Fibroblast of the conjunctiva (primary cell): ENCODE measurements at places on chromosomes 13 and 19.
A peak's percentile ranks its signal among the peaks of the same experiment; 100 is the strongest.

DNA sequence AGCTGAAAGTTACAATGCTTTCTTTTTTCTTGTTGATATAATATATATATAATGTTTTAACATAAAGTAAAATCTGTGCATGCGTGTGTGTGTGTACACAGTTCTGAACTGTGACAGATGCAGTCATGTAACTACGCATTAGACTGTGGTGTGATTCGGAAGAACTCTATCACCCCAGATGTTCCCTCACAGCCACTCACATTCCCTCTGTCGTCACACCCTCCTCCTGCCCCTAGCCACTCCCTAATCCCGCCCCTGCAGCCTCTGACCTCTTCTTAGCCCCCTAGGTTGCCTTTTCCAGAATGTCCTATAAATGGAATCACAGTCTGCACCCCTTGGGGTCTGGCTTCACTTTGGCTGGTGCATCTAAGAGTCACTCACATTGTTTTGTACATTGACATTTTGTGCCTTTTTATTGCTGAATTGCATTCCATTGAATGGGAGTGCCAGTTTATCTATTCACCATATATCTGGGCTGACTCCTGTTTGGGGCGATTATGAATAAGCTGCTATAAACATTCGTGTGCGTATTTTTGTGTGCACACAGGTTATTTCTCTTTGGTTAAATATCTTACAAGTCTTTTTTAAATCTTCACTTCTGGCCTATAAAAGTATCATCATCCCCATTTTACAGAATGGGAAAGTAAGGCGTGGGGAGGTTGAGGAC, 20.4 kb downstream of the DHRS12 start:
- no peak for DNase-seq

DNA sequence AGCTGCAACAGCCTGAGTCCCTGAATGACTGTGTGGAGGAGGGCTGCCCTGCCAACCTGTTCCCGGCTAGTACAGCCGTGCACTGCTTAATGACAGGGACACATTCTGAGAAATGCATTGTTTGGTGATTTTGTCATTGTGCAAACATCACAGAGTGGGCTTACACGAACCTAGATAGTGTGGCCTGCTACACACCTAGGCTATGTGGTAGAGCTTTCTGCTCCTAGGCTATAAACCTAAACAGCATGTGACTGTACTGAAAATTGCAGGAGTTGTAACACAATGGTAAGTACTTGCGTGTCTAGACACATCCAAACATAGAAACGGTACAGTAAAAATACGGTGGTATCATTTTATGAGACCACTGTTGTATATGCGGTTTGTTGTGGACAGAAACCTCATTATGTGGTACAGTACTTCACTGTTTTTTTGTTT, 35.0 kb downstream of the VASP start:
- DNase-seq: no peak

DNA sequence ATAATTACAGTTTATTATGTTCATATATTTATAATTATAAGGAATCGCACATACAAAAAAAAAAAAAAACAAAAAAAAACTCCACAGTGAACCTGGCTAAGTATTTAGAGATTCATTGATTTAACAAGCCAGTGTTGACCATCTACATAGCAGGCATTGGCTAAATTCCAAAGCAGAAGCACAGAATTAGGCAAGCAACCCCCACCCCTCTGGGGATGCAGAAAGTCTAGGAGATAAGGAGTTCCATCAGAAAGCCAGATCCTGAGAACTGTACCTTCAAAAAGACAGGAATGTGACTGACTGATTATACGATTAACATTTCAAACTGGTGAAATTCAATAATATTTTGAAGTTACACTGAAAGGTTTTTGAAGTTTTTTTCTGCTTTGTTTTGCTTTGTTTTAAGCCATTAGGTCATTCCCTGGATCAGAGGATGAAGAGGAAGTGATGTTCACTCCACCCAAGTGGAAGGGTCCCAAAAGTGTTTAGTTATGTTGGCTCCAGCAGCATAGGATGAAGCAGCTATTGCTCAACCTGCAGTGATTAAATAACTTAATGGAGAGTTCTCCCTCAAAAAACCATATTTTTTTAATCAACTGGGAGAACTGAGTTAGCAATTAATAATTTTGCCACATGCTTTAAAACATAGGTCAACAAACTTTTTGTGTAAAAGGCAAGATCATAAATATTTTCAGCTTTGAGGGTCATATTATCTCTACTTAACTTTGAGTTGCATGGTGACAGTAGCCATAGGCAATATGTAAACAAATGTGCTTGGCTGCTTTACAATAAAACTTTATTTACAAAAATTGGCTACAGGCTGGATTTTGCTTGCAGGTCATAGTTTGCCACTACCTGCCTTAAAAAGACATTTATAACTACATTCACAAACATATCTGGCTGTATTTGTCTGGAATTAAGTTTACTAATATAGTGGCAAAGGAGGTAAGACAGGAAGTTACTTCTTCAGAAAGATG, 49.6 kb downstream of the DOCK9 start:
- DNase-seq: peak; percentile 90

- peak; percentile 27 for DNase-seq
Measured at GRCh38 chr19:18733196-18733647, 49.7 kb downstream of the CRTC1 start.

- DNase-seq: no peak
Measured at GRCh38 chr13:83311886-83312577, 570.2 kb downstream of the SLITRK1 start.

DNA sequence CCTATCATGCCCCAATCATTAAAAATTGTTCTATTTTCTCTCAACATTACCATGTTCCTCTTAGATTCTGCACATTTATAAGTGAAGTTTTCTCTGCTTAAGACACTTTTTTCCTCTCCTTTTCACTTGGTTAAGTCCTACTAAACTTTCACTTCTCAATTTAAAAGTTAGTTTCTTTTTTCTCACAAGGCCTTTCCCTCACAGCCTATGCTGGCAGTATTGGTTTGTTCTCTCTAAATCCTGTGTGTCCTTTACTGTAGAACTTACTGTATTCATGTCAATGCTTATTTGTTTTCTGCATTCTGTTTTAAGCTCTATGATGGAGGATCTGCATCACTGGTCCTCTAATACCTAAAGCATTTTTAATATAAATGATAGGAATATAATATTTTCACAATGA, 2816.6 kb downstream of the PCDH9 start:
- no peak for DNase-seq

- DNase-seq: no peak
Measured at GRCh38 chr13:20188667-20189553, 3.8 kb downstream of the GJB2 start.

DNA sequence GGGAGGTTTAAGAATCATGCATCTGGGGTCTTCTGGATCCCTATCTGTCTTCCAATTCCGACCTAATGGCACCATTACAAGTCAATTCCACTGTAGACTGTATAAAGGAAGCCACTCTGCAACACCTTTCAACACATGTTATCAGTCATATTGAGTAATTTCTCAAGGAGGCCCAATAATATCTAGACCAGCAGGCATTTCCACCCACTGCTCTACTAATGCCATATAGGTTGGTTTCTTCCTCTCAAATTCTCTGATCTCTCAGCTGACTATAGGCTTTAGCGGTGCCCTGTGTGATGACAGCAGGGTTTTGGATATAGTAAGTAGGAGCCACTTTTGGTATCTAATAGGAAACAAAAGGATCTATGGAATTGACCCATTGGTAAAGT, 12.4 kb upstream of the ITM2B start:
- DNase-seq: no peak

DNA sequence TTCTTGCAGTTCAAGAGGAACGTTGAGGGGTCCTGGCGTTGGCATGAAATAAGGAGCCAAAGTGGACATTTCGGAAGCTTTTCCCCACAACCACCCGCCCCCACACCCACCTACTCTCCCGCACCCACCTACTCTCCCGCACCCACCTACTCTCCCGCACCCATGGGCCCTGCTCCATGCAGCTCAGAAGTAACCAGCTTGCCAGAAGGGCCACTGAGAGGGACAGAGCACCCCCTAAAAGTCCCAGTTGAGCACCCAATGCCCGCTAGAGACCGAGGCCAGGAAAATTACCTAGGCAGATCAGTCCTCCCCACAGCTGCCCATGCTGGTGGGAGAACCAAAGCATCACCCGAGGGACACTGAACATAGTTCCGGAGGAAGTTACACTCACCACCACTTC, 11.8 kb downstream of the VSTM2B start:
- no peak for DNase-seq

DNA sequence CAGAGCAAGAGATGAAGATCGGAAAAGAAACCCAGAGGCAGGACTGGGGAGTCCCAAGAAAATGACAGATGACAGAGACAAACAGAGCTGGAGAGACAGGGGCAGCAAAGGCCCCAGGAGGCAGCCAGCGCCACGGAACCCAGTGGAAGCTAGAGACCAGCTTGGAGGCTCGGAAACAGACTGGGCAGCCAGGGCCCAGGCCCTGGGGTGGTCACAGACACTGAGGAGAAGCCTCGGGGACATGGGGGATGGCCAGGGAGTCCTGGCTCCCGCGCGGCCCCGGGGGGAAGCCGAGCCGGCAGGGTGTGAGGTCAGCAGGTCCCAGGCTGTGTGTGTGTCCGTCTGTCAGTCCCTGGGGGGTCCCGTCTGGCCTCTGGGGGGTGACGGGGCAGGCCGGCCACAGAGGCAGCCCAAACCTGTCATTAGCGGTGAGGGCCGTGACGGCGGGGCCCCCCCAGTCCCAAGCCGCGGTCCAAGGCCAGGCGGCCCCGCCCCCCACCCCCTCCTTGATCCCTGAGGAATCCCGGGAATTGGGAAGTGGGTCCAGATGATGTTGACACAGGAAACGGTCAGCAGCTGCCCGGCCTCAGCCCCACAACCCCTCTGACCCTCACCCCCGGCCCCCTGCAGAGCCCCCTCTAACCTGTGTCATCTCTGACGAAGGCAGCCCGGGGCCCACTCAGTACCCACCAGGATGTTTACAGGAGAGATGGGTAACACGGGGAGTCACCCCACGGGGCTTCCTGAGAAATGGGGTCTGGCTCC, 2.5 kb upstream of the TMEM190 start:
- DNase-seq: no peak
